ENCODE measurements at places on chromosomes 5 and 9.
A peak's percentile ranks its signal among the peaks of the same experiment; 100 is the strongest.

GRCh38 chr9:22129133-22129532, 120.0 kb upstream of the CDKN2B start:
- DNase-seq, result no peak

- DNase-seq, result no peak
Measured at GRCh38 chr5:142425286-142426065, 100.7 kb upstream of the SPRY4 start.

GRCh38 chr5:128920345-128921215, 44.7 kb upstream of the SLC27A6 start:
- DNase-seq, result no peak

DNA sequence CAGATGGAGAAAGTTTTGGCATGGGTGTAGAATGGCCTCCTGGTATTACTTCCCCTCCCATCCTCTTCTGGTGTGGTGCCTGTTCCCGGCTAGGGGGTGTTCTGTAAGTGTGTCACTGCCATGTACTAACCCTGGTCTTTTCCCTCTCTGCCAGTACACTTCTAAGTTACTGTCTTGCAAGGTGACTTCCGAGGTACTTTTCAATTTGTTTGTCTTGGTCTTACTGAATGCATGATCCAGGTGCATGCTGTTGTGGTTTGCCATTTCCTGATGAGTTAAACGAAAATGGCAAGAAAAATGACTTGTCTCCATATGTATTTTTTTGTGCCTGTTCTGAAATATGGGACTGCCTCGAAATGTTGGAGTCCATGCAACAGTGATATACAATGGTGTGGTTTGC, 46.0 kb downstream of the C9orf152 start:
- no peak for DNase-seq

DNA sequence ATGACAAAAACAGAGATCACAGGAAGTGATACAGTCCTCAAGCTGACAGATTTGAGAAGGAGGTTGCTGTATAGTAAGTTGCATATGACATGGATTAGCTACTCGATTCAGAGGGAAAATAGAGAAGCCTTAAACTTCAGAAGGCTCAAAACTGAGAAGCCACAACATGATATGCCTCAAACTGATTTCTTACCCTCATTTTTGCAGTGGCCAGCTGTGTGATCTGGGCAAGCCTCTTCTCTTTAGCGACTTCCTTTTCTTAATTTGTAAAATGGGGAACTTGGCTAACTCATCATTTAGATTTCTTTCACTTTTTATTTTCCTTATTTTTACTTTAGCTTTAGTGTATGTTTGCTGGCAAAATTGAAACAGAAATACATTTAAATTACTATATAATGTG, 421.1 kb downstream of the KIF4B start:
- no peak for DNase-seq

DNA sequence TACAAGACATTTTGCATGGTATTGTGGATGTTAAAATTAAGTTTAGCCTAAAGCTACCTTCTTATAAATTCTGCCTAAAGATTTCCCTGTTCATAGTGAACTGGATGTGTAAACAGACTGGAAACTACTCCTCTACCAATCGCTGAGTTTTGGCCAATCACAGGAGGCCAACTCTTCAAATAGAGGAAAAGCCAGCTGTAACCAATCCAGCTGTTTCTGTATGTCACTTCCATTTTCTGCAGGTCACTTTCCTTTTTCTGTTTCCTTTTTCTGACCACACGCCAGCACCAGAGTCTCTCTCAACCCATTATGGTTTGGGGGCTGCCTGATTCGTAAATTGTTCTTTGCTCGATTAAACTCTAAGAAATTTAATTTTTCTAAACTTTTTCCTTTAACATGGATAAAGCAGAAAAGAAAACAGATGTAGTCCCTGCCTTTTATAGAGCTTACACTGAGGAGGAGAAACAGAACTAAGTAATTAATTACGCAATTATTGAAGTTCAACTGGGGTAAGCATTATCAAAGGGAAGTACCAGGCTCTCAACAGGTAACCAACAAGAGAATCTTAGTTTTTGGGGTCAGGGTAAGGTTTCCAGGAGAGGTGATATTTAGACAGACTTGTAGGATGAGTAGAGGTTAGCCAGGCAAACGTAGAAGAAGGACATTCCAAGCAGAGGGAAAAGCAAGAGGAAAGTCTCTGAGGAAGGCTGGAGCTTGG, 27.7 kb downstream of the RANBP3L start:
- no peak for DNase-seq

DNA sequence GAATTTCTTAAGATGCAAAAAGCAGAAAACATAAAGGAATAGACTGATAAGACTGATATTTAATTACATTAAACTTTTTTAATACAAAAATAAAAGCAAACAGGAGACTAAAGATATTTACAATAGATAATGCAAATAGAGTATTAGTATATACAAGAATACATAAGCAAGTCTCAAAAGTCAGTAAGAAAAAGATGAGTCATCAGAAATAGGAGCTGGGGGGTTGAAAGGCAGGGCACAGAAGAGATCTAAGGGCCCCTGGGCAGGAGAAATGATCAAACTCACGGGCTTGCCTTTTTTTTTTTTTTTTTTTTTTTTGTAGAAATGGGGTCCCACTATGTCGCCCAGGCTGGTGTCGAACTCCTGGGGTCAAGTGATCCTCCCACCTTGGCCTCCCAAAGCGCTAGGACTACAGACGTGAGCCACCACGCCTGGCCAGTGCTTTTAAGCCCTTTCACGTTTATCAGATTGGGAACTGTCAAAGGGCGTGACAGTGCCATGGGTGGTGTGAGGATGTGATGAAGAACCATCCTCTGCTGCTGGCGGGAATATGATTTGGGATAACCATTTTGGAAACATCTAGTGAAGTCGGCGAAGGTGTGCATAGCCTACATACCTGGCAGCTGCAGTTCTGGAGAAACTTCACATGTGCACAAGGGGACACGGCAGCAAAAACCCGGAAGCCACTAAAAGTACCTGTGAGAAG, 126.1 kb downstream of the CACNA1B start:
- no peak for DNase-seq

DNA sequence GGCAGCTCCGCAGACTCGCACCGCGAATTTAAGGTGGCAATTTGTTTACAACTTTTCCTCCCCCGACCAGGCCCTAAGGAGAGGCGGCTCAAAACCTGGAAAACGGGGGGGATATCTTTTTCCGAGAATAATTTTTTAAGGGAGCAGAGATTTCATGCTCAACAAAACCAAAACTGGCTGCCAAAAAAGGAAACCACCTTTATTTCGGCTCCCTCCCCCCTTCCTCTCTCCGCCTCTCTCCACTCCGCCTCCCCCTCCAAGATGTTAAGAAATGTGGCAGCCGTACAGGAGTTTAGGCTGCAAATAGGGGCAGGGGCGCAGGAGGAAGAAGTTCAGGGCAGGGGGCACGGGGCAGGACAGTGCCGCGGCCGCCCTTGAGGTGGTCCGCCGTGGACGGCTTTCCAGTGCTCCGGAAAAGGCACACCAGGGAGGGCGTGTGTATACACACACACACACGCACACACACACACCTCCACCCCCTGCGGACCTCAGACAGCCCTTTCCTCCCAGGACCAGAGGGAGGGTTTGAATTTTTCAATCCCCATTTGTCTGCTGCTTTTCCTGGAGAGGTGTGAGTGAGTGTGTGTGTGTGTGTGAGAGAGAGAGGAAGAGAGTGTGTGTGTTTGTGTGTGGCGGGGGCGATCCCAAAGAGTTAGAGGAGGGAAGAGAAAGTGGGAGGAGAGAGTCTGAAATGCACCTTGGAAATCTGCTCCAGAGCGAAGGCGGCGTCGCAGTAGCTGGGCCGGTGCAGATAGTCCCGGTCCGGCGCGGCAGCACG, 9.1 kb downstream of the PTCH1 start:
- no peak for DNase-seq

- no peak for DNase-seq
Measured at GRCh38 chr5:38167562-38167996, 90.8 kb upstream of the EGFLAM start.

DNA sequence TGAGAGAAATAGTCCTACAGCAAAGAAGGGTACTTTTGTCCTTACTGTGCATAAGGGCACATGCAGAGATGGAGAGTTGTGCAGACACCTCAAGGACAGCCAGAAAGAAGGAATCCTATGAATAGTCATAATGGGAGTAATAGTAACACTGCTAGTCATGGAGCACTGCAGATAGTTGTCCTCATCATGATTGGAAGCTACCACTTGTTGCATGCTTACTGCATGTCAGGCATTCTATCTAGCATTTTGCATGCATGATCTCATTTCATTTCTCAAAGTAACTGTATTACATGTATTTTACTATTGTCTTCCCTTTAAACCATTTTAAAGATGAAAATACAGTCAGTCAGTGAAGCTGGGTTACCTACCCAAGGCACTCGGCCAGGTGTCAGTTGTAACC, 81.3 kb downstream of the PIK3R1 start:
- DNase-seq, result no peak

DNA sequence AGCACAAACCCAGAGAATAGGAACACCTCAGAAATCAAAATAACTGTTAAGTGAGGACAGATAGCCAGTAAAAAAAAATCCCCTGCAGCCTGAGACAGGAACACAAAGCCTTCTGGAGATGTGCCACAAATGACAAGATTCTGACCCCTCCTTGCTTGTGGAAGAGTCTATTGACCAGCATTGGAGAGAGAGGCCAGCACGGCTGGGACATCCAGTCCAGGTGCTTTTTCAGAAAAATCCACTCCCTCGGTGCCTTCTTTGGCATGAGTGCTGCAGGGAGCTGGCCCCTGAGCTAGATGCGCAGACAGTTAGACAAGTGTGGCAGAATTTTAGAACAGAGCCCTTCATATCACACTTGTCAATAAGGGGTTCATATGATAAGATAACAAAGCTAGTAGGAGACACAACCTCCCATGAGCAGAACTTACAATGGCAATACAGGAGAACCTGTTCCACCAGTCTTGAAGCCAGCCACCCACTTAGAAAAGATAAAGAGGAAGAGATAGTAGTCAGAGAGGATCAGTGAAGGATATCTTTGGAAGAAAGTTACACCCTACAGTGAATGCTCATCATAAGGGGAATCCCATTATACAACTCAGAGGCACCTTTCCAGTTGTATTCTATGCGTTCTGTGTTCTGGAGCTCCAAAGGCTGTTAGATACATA, 298.4 kb downstream of the TLE1 start:
- no peak for DNase-seq

- no peak for DNase-seq
Measured at GRCh38 chr9:86652736-86653135, 294.6 kb downstream of the GAS1 start.

- DNase-seq, result no peak
Measured at GRCh38 chr9:27053369-27054022, 48.0 kb upstream of the LRRC19 start.

DNA sequence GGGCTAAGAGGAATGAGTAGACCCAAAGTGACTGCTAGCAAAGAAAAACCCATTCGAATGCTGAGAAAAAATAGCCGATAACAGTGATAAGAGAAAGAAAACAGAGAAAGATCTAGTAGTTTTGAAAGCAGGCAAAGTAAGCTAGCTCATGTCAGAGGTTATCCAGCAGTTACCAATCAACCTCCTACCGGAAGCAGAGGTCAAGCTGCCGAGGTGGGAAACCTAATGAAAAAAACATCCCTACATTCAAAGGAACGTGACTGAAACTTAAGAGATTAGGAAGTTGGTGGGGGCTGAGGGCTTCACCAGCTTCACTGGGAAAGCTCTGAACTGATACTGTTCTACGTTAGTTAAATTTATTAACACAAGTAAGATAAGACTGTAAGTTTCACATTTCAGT, 32.6 kb downstream of the SSBP2 start:
- no peak for DNase-seq

- DNase-seq, result peak; percentile 24
Measured at GRCh38 chr9:6068983-6069382, 53.6 kb upstream of the RANBP6 start.

GRCh38 chr9:72952914-72953313, at the start of gene ALDH1A1:
TSS of gene ALDH1A1 (minus strand) at chr9:72953053. CDS start at chr9:72953000, 53 bp downstream.
- no peak for DNase-seq

- DNase-seq, result no peak
Measured at GRCh38 chr5:156951359-156951758, 11.7 kb downstream of the TIMD4 start.

DNA sequence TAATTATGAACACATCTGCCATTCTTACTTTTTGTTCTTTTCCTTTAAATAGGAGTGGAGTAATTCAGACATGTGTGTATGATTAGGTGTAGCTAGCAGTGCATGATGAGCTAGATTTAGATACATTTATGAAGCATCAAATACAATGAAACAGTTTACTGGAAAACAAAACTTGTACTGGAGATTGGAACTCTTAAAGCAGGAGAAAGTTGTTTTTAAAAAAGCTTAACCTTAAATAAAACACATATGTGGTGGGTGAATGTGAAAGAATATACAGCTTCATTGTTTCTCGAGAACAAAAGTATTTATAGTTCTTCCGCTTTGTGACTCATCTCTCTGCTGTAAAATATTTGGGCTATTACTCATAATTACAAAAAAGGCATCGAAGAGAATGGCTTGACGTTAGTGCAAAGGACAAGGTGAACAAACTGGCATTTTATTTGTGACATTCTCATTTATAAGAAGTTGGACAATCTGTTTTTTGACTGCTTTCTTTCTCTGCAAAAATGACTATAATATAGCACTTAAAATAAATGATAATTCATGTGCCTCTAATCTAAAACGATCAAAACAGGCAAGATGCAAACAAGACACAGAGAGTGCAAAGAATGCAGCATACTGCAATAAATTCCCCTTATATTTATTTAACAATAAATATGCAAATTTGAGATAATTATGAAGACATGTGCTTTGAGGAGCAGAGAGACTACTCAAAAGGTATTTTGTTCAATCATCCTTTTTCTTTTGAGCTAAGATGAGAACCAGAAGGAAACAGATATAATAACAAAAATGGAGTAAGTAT, 478.8 kb downstream of the CETN3 start:
- DNase-seq, result no peak

- DNase-seq, result peak; percentile 33
Measured at GRCh38 chr5:175521313-175521833, 43.0 kb downstream of the SFXN1 start.

GRCh38 chr9:98300611-98301010, 45.2 kb upstream of the TBC1D2 start:
- no peak for DNase-seq

- no peak for DNase-seq
Measured at GRCh38 chr9:87516222-87516925, 18.7 kb downstream of the DAPK1 start.

DNA sequence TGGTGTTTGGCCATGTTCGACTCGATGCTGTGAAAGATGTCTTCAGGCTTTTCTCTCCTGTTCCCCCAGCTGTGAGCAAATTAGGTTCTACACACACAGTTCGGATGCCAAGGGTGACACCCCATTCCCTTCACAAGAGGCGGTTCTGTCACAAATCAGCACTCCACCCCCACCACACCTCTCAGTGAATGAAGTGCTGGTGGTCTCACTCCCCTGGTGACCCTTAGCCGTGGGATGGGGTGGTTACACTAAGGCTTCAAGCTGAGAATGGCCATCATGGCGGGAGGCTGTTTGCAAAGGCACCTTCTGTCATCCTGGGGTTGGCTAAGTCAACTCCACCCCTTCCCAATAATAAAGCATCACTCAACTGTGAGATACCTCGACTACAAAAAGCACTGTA, 26.4 kb downstream of the AMBP start:
- DNase-seq, result no peak

DNA sequence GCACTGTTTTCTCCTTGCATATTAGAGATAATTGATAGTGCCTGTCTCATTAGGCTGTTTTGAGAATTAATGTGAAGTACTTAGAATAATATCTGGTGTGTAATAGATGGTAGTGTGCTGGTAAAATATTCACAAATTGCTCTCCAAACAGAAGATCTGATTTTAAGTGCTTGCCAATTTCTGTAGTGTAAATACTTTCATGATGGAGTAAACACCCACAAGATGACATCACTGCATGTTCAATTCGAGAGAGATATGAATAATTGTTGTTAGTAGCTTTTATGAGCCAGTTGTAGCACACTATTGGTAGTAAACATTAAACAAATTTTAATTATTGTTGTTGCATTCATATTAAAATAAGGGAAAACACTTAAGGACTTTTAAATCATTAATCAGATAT, 392.3 kb upstream of the RIOK2 start:
- DNase-seq, result no peak

Data from activated T-helper 1 cell treated with anti-CD3 and anti-CD28 coated beads, Interleukin-12 subunit alpha, Interleukin-12 subunit beta, Interleukin-2, Interleukin-4 antibody, amounts not matched to agents 30 ng/mL and 10 ng/mL and 1 ng/mL, durations not matched to agents 14 hours and 24 hours and 36 hours (primary cell).